ENCODE measurements at places on chromosomes 6 and 20.

DNA sequence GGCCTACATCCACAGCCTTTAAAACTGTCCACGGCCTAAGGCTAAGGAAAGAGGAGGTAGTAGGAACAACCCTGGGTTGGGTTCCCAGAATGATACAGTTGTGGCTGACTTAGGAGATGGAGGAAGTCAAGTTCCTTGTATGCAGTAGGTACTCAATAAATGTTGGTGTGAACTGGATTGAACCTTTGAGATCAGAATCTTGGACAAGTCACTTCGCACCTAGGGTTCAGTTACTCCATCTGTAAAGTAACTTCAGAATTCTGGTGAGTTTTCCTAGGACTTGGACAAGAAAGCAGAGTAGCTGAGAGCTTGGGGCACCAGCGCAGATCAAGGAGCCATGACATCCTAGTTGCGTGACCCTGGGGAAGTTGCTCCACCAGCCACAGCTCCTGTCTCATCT, 9.1 kb downstream of the XKR7 start:
- no peak for DNase-seq

DNA sequence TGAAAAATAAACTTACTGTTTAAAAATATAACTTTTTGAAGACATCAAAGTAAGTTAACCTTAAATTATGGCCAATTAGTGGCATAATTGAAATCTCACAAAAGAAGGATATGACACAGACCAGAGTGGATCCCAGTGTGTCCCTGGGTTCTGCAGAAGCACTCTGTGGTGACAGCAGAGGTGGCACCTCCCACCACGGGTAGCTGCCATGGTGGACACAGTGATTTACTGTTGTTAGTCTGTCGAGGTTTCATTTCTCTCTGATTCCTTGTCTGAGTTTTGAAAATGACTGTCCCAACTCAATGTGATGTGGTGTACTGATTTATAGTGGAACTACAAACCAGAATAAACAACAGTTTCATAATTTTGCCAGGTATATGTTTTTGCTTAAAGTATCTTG, 76.5 kb downstream of the TULP4 start:
- no peak for DNase-seq

- DNase-seq = no peak
These were observed 79.7 kb upstream of the SYNDIG1 start for GRCh38 chr20:24389686-24390085.

DNA sequence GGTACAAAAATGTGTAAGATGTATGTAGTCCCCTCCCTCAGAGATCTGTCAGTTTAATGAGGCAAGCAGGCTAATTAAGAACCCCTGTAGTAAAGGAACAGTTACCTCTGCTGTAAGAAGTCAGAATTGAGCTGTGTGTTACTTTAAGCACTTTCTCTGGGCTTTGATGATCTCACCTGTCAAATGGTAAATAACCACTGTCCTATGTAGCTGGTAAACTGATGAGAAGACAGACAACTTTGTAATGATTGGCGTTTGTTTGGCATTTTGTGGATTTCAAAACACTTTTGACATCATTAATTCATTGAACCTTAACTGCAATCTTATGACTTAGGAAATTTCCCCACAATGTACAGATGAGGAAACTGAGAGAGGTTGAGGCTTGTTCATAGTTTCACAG, 55.7 kb downstream of the RALY start:
- no peak for DNase-seq

GRCh38 chr6:112441607-112442006, 94.5 kb downstream of the RFPL4B start:
- DNase-seq = no peak

DNA sequence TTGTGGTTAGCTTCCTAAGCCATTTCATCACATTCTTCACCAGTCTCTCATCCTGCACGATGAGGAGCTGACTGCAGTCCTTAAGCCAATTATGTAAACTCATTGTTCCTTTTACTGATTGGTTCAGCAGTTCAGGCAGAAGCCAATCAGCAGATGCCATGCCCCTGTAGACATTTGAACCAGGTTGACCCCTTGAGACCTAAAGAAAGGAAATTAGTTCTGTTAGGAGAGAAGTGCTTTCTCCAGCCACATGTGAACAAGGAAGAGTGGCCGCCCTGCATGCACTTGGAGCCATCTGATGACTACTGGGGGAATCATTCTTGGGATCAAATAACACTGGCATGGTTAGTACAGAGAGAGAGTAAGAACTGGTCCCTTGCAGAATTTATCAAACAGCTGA, 535.2 kb upstream of the ID4 start:
- no peak for DNase-seq

DNA sequence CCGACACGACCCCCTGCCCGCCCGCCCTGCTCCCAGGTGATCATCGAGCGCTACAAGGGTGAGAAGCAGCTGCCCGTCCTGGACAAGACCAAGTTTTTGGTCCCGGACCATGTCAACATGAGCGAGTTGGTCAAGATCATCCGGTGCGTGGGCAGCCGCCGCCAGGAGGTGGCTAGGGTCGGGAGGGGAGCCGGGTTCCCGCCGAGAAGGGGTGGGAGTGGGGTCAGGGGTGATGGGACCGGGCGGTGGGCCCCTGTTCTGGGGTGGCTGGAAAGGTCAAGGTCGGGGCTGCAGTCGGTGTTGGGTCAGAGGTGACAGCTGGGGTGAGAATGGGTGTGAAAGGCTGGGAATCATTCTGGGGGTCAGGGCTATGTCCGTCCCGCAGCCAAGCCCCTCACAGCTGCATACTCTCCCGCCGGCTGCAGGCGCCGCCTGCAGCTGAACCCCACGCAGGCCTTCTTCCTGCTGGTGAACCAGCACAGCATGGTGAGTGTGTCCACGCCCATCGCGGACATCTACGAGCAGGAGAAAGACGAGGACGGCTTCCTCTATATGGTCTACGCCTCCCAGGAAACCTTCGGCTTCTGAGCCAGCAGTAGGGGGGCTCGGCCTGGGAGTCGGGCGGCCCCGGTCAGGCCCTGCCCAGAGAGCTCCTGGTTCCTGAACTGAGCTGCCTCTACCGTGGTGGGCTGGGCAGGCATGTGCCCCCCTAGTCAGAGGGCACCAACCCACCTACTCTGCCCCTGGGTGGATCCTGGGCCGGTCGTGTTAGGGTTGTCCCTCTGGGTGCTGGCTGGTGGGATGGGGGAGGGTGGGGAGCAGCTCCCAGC, 1.0 kb downstream of the MAP1LC3A start:
- no peak for DNase-seq

GRCh38 chr6:4397307-4397706, 261.9 kb upstream of the ECI2 start:
- DNase-seq = no peak

- no peak for DNase-seq
These were observed 40.4 kb downstream of the FAM8A1 start for GRCh38 chr6:17640477-17640917.

- DNase-seq = no peak
These were observed 88.2 kb downstream of the TCP11 start for GRCh38 chr6:35052694-35053565.

DNA sequence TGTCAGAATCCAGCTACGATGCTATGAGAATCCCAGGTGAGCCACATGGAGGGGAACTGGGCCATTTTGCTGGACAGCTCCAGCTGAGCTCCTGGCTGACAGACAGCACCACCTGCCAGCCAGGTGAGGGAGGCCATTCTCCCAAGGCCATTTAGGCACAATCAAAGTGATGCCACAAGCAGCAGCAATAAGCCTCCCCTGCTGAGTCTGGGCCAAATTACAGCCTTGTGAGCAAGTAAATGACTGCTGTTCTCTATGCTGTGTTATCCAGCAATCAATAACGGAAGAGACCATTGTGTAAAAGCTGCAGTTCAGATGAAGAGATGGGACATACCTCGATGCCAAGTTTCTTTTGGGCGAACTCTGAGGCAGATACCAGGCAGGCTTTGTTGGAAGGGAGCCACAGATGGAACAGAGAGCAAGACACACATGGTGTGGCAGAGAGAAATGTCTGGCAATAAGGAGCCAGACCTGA, 14.0 kb upstream of the SCGN start:
- DNase-seq = no peak

- no peak for DNase-seq
These were observed 73.1 kb downstream of the AGPAT4 start for GRCh38 chr6:161200610-161201370.

GRCh38 chr6:148599967-148600426, 146.8 kb upstream of the UST start:
- no peak for DNase-seq

GRCh38 chr6:107218142-107218541, 102.8 kb upstream of the BEND3 start:
- no peak for DNase-seq

DNA sequence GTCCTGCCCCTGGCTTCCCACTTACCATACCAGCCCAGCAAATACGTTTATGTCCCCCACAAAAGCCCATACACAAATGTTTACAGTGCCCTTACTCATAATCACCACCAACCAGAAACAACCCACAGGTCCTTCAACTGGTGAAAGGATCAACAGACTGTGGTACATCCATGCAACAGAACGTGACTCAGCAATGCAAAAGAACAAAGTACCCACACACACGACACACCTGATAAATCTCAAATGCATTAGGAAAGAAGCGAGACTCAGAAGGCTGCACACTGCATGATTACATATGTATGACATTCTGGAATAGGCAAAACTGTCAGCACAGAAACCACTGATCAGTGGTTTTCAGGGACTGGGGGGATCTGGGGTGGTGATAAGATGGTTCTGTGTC, 20.5 kb downstream of the NCR2 start:
- DNase-seq = no peak

DNA sequence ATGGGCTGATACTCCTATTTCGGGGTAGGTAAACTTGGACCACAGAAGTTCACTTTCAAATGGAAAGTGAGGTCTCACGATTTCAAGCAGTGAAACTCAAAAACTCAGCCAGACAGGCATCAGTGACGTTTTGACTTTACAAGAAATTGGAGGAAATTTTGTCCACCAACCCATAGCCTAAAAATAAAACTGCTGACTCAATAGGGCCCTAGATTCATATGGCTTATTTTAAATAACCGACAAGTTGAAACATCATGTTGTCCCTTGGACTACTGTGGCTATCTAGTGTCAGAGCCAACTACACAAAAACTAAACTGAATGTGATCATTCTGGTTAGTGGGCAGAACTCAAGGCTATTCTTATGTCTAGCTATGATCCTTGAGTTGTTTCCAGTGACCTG, 486.3 kb downstream of the GRIK2 start:
- no peak for DNase-seq

- DNase-seq = peak; percentile 61
These were observed 35.1 kb upstream of the BTN3A2 start for GRCh38 chr6:26329763-26330511.

DNA sequence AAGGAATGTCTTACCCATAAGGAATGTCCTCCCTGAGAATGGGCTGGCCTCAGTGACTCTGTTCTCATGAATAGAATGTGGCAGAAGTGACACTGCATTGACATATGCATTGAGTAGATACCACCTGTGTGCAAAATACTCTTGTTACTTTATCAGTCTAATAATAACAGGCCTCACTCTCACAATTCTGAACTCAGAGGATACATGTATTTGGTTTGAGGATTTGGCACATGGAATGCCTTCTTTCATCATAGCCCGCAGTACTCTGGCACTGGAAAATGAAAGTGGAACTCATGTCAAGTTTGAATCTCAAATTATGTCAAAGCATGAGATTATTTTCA, 52.9 kb upstream of the PLCB4 start:
- peak; percentile 61 for DNase-seq

DNA sequence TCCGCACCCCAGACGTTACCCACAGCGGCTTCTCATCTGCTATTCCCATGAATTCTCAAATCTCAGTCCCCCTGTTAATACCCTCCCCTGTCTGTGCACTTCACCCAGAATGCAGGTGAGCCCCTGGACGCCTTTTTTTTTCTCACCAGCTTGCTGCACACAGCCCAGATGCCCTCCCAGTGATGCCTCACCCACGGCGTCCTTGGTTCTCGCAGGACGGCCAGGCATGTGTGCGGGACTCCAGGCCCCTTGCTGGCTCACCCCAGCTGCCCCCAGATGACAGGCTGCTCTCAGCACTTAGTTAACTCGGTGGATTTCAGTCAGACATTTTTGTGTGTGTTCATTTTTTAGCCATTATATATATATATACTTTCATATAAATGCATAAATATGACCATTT, 25.4 kb upstream of the PI16 start:
- no peak for DNase-seq

DNA sequence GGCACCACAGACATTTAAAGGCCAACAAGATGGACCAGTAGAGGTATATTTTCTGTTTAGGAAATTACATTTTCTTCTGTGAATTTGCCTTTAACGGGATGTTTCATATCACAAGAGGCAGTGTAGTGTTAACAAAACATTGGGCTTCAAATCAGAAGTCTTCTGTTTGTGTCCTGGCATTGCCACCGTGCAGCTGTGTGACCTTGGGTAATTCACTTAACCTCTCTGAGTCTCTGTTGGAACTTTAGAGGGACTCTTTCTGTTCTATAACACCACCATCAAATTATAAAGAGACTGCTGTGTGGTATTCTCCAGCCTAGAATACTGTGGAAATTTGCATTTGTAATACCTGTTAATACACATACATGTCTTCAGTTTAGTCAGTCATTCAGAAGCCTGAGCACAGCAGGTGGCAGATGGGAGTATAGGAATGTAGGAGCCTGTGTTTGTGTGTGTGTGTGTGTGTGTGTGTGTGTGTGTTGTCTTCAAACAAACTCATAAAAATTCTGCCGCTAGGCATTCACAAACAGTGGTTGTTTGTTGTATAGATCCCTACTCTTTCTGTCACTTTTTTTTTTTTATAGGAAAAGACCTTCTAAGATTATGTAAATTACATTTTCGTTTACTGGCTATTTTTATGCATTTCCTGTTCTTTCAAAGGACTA, 22.6 kb downstream of the UST start:
- no peak for DNase-seq

GRCh38 chr6:97069363-97069762, 144.8 kb downstream of the KLHL32 start:
- DNase-seq = no peak

- DNase-seq = no peak
These were observed 31.7 kb upstream of the MAP3K4 start for GRCh38 chr6:160959726-160960435.

GRCh38 chr6:151757506-151757955, 50.0 kb upstream of the ESR1 start:
- no peak for DNase-seq
